ENCODE measurements at places on chromosomes 3 and 15.
A peak's percentile ranks its signal among the peaks of the same experiment; 100 is the strongest.

DNA sequence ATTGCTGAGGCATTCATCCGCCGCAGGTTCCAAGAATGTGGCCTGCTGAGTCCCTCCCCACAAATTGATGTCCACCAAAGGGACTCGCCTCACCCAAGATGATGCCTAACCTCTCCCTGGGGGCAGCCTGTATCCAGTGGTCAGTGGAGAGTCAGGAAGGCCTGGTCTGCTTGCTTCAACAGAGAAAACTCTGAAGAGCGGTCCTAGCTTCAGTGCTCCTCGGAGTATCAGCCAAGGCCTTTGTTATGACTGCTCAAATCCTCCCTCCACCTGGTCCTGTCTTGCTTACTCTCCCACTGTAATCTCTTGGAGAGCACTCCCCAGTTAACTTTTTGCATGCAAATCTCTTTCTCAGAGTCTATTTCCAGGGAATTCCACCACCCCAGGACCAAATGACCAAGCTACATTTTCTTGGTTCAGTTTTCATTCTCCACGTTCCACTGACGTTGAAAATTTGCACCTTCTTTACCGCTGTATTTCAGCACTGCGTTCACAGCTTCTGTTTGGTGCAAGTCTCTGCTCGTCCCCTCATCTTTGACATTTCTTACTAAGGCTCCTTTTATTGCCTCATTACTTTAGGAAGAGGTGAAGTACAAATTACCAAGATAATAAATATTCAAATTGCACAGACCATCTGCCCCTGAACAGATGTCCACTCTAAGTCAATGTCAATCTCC is 22.3 kb downstream of the CMTM7 start:
- no peak for DNase-seq

DNA sequence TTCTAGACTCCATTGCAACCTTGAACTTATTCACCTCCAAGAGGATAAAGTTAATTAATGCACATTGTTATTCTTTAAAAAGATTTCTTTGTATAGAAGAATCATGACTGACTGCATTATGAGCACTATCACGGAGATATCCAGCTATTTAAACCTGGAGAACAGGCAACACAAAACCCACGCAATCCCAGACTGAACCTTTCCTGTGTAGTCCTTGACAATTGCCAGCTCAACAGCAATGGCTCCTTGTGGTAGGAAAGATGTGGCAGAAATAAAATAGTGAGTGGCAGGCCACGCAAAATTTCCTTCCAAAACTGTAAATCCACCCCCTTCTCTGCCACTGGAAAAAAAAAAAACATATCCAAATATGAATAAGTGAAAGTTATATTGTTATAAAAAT is 573.7 kb downstream of the EPHB1 start:
- no peak for DNase-seq

GRCh38 chr3:43907508-43907858 is 216.7 kb downstream of the ABHD5 start:
- DNase-seq: no peak

GRCh38 chr3:169364497-169364896 is 299.0 kb downstream of the MECOM start:
- no peak for DNase-seq

GRCh38 chr15:83815506-83815905 is 161.6 kb downstream of the ADAMTSL3 start:
- no peak for DNase-seq

DNA sequence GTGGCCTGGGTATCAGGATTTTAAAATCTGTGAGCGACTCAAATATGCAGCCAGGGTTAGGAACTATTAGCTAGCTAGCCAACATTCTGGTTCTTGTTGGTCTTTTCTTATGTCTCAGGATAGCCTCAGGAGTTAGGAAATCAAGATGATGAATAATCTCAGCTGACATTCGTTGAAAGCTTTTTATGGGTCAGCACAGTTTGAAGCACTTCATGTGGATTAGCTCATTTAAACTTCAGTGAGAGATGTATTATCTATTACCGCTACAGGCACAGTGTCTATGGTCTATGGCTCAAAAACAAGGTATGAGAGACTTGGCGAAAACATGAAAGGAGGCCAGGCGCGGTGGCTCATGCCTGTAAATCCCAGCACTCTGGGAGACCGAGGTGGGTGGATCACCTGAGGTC is 187.5 kb upstream of the THRB start:
- peak; percentile 70 for DNase-seq

Data from AG09319 (cell line).